ENCODE measurements at places on chromosomes 12 and 14.

- no peak for DNase-seq
Observed at GRCh38 chr14:105108516-105108864, 43.3 kb upstream of the GPR132 start.

DNA sequence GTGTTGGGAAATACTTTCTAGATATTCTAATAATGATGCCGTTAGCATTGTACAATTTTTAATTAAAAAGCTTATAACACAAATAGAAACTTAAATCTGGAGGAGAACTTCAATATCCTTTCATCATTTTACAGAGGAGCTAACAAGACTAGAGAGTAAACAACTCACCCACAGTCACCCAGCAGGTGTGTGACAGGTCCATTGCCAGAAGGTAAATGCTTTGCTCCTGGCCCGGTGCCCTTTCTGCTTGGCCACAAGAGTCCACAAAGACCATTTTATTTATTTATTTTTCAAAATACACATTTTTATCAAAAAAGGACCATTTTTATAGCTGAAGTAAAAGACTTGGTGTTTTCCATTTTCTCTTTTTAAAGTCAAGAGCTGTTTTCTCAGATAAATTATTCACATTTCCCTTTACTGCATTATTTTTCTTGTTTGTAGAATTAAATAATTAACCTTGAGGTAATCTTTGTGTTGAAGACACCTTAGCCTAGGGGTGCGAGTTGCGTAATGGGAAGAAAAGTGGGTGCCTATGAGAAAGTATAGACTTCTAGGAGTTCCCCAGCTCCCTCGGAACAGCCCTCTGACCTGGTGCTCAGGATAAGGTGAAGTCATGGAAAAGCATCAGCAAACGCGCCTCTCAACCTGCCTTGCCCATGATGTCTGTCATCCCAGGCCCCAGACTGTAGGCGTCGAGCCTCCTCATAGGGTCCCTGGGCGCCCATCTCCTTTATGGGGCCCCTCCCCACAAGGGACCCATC lies 26.3 kb upstream of the AMIGO2 start:
- DNase-seq, result peak; percentile 50

GRCh38 chr12:56709759-56710376 lies 15.2 kb downstream of the NACA start:
- no peak for DNase-seq

GRCh38 chr14:67435603-67436002 lies 23.6 kb upstream of the PLEK2 start:
- DNase-seq, result no peak

DNA sequence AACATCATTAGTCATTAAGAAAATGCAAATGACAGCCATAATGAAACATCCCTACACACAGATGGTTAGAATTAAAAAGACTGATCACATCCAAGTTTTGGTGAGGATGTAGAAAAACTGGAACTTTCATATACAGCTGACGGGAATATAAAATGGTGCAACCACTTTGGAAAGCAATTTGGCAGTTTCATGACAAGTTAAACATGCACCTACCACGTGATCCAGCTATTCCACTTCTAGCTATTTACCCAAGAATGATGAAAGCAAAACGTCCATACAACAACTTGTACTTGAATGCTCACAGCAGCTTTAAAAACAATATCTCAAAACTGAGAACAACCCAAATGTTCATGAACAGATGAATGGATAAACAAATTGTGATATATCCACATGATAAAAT lies 77.9 kb upstream of the AVPR1A start:
- no peak for DNase-seq

- DNase-seq, result peak; percentile 70
Observed at GRCh38 chr12:92208613-92209121, 63.0 kb upstream of the BTG1 start.

- peak; percentile 47 for DNase-seq
Observed at GRCh38 chr14:32509632-32510187, 180.6 kb downstream of the AKAP6 start.

DNA sequence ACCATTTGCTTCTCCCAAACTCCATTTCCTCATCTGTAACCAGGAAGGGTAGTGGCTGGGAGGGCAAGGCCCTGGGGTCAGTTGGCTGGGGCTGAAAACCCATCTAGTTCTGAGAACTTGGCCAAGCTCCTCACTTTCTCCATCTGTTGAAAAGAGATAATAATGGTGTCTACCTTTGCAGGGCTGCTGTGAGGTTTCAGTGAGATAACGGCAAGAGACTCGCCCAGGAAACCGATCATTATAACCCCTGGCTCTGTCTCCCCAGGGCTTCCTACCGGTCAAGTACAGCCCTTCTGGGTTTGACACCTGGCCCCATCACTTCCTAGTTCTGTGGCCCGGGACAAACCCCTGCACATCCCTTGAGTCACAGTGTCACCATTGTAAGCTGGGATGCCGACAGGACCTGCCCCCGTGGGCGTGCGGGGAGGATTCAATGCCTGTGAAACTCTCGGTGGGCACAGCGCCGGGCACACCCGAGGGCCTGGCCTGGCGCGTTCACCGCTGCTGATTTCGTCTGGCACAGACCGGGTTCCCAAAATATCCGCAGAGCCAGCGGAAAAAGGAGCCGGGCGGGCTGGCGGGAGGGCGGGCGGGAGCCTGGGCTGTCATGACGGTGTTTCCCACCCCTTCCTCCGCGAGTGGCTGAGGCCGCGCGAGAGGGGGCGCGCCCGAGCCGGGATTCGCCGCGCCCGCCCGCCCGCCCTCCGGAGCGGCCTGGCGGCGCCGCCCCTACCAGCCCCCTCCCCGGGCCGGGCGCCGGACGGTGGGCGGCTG lies 4.4 kb downstream of the KMT5A start:
- peak; percentile 79 for DNase-seq

- no peak for DNase-seq
Observed at GRCh38 chr14:90019824-90020523, 41.8 kb upstream of the KCNK13 start.

GRCh38 chr12:82740129-82741000 lies 53.7 kb downstream of the TMTC2 start:
- DNase-seq, result peak; percentile 89

- no peak for DNase-seq
Observed at GRCh38 chr14:65751510-65751909, 339.0 kb downstream of the FUT8 start.

DNA sequence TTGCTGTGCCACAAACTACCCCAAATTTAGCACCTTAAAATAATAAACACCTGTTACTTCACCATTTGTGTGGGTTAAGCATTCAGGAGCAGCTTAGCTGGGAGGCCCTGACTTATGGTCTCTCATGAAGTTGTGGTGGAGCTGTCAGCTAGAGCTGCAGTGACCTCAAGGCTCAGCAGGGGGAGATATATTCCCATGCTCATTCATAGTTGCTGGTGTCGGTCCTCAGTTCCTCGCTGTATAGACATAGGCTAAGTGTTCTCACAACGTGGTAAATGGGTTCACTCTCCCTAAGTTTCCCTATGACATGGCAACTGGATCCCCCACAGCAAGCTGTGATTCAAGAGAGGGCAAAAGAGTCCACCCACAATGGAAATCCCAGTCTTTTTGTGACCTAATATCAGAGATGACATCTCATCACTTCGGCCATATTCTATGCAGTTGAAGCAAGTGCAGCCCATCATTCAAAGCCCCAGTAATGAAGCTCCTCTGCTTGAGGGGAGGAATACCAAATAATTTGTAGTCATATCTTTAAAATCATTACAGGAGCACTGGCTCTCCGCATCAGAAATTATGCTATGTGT lies 41.1 kb downstream of the PRB3 start:
- DNase-seq, result peak; percentile 47

DNA sequence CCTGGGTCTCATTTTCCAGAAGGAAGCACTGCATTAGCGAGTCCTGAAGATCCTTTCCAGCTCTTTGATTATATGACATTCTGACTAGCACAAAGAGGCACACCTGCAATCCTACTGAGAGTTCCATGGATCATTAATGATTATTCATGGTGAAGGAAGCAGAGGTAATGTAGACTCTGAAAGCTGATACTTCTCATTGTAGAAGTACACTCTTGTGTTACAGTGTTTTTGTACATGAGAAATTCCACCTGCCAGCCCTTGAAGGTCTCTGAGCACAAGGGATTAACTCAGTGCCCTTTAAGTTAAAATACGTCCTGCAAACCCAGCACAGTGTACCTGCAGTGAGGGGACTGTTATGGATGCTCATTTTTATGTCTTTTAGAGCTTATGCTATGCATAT lies 558.8 kb upstream of the FBXO33 start:
- DNase-seq, result no peak

GRCh38 chr14:84961637-84962036 lies 568.3 kb upstream of the FLRT2 start:
- DNase-seq, result no peak

GRCh38 chr12:116861320-116861719 lies 19.9 kb downstream of the HRK start:
- DNase-seq, result no peak

DNA sequence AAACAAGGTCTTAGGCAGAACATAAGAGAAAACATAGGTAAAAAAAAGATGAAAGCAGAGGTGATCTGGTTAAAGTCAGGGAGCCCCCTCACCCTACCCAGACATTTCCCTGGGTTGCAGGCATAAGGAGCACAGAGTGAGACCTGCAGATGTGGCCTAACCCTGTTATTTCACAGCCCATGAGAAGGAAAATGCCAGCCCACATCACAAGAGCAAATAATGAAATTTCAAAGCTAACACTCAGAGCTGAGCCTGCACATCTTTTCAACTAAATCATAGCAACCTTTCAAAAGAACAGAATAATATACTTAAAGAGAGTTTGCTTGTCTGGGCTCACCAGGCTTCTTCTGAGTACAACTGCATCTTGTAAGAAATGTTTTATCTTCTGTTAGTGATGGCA lies 295.4 kb downstream of the RPAP3 start:
- DNase-seq, result no peak

- DNase-seq, result no peak
Observed at GRCh38 chr12:58648176-58648575, 272.1 kb downstream of the LRIG3 start.

- DNase-seq, result no peak
Observed at GRCh38 chr12:68135520-68135919, 24.0 kb downstream of the IFNG start.

DNA sequence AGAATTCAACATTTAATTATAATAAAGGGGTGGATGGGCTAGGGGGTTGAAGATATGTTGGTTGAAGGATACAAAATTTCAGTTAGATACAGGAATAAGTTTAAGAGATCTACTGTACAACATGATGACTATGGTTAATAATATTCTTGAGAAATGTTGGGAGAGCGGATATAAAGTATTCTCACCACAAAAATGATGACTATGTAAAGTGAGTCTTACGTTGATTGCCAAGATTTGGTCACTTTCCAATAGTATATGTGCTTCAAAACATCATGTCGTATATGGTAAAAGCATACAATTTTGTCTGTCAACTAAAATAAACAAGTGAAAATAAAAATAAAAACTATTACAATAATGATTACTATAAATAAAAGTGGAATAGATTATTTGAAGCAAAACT lies 802.0 kb downstream of the C12orf50 start:
- no peak for DNase-seq

GRCh38 chr12:93518725-93519124 lies 51.4 kb downstream of the MRPL42 start:
- no peak for DNase-seq

GRCh38 chr14:81331229-81332021 lies 68.7 kb downstream of the STON2 start:
- DNase-seq, result no peak

DNA sequence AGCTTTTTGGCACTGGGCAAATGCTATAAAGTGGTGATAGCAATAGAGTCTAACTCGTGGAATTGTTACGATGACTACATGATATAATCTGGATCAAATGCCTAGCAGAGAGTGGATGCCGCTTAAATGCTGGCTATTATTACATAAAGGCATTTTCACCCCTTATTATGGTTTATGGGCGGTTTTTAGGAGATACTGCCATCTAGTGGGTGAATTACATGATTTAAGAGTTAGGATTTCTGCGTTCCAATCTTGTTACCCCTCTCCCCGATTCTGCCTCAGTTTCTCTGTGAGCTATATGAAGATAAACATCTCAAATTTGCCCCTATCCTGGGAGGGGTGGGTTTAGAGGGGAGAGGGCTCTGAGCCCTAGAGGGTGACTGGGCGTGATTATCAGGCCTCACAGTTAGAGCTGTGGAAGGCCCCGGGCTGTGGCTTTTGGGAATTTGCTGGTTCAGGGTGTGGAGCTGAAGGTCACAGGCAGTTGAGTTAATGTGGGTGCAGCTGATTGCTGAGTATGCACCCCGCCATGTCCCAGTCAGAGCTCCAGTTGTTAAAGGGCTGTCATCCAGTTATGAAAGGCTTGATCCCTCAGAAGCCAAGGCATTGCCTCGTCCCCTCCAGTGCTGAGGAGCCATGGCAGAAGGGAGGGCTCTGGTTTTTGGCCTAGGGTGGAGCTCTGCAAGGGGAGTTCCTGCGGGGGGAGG lies 14.4 kb downstream of the CLSTN3 start:
- peak; percentile 37 for DNase-seq

DNA sequence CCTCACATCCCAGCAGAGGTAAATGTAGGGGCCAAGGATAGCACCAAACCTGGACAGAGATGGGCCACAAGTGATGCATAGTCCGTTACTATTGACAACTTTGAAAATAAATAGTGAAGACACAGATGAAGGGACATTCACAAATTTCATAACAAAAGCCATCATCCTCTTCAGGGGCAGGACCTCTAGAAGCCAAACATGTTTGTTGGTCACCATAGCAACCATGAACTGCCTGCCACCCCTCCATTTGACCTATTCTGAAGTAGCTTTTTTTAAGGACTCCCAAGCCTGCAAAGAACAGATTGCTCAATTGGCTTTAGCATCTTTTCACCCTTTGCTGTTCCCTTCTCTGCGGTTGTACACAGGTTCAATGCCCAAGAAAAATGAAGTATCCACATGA lies 35.7 kb upstream of the MDM1 start:
- DNase-seq, result no peak

- DNase-seq, result no peak
Observed at GRCh38 chr14:65000898-65001591, 14.3 kb downstream of the FNTB start.

- no peak for DNase-seq
Observed at GRCh38 chr12:12221560-12221959, 45.3 kb downstream of the LRP6 start.

- DNase-seq, result no peak
Observed at GRCh38 chr14:60965402-60965801, 15.5 kb downstream of the TRMT5 start.

GRCh38 chr14:74519316-74520074 lies 25.9 kb downstream of the ISCA2 start:
- DNase-seq, result no peak

DNA sequence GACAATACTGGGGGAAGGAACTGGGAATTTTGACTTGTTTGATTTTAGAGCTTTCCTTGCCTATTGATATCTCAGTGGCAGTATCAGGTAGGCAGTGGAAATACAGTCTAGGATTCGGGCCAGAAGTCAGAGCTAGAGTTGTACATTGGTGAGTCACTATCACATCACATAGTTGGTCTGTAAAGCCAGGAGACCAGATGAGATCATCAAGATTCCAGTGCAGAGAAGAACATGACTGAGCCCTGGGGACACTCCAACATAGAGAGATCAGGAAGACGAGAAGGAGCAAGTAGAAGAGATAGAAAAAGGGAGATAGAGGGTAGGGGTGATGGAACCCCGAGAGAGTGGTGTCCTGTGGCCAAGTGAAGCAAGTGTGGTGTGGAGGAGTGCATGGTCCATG lies 46.6 kb upstream of the NR1H4 start:
- peak; percentile 27 for DNase-seq

- no peak for DNase-seq
Observed at GRCh38 chr14:47710581-47710980, 35.2 kb upstream of the MDGA2 start.

- no peak for DNase-seq
Observed at GRCh38 chr14:70654632-70655031, 12.9 kb downstream of the TTC9 start.

- no peak for DNase-seq
Observed at GRCh38 chr12:693934-694533, 30.8 kb upstream of the NINJ2 start.

Data from LoVo (cell line).